ENCODE measurements at places on chromosomes 5 and 9.

DNA sequence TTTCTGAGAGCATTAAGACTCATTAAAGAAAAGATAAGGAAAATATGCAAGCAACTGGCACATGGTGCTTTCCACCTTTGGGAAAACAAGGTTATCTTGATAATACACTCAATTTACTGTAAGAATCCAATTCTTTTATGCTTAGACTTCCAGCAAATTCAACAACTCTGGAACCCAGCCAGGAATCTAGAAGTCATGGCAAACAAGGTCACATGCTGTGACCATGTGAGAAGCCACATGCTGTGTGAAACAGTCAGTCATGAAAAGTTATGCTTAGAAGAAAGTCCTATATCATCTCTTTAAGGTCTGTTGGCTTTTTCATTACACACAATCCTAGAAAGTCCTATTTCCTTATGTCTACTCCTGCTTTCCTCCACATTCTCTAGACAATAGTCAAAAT is 581.8 kb upstream of the C9orf72 start:
- DNase-seq: no peak

- no peak for DNase-seq
These were observed 31.3 kb downstream of the ISL1 start for GRCh38 chr5:51414516-51414915.

GRCh38 chr9:90189306-90189705 is 453.3 kb downstream of the DIRAS2 start:
- no peak for DNase-seq

DNA sequence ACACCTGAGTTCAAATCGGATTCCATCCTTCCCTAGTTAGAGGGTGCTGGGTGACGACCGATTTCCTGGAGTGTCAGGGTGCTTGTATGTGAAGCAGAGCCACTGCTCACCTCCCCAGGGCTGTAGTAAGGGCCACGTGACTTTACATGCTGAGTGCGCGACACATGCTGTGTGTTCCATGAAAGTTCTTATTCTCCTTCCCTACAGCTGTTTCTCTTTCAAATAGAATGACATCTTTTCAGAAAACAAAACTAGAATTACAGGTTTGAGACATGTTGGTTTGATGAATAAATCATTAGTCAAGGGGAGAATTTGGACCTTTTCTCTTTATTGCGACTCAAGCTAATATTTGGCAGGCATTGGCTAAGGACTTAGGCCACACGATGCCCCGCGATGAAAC is 113.1 kb downstream of the JMY start:
- no peak for DNase-seq

- no peak for DNase-seq
These were observed 4.4 kb upstream of the DIAPH1 start for GRCh38 chr5:141623186-141623585.

- DNase-seq: no peak
These were observed 441.5 kb upstream of the CDH9 start for GRCh38 chr5:27479859-27480258.

DNA sequence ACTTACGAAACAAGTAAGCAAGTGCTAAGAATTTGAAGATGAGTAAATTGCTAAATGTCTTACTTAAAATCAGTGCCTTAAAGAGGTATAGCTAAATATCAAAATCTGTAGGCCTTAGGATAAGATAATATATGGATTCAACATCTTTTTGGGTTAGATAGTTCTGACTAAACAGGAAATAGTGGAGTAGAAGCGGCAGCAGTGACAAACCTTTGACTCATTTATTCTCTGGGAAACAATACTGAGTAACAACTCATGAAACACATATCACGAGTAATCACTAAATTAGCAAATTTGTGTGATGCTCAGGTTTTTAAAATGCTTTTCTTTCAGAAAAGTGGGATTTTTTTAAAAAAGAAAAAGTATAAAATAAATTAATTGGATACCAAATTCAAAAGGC is 762.1 kb upstream of the TYRP1 start:
- no peak for DNase-seq

DNA sequence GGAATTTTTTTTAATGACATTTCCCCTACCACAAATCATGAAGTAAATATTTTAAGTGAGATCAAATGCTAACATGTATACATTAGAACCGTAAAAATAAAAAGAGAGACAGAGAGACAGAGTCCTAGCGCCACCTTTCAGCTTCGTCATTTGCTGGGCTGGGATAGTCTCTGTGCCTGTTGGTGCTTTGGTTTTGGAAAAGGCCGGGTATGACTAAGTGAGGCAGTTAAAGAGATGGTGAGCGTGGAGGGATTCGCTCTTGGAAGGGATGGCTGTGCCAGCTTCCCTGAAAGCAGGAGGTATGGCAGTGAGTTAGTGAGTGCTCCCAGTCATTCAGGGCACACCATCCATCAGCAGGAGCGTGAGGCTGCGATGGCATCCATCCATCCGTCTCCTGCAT is 729.6 kb upstream of the WWC1 start:
- DNase-seq: no peak

DNA sequence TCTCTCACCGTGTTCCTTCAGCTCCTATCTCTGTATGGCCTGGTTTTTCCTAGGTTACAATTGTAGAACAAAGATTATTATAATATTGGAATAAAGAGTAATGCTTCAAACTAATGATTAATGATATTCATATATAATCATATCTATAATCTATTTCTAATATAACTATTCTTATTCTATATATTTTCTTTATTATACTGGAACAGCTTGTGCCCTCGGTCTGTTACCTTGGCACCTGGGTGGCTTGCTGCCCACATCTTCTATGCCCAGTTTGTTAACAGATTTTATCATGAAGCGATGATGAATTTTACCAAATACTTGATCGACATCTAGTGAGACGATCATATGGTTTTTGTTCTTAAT is 363.6 kb upstream of the TYRP1 start:
- DNase-seq: no peak

GRCh38 chr5:118529361-118530144 is 458.8 kb downstream of the DTWD2 start:
- DNase-seq: no peak

DNA sequence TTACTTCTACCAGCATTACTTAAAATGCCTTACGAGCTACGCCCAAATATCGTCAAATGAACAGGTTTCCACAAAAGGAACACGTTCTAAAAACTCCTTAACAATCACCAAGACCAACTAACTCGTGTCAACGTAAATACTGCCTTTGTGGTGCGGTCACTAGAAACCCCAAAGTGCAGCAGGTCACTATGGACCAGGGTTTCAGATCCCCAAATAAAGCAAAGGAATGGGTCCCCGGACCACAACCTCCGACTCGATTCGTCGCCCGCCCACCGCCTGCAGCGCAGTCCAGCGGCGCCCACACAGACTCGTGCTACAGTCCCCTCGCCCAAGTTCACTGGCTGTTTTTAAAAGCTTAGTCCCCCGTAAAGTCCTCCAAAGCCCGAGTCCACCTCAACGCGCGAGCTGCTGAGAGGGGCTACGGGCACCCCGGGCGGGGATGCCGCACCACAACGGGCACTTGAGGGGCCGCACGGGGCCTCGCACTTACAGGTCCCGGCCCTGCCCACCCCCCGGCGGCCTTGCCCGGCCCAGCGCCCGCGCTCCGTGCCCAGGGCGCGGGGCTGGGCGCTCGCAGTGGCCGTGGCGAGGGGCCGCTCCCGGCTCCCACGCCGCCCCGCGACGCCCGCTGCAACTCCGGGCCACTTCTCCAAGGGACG is 1.1 kb downstream of the NFIB start:
- no peak for DNase-seq

- no peak for DNase-seq
These were observed 53.6 kb upstream of the SLC1A3 start for GRCh38 chr5:36552651-36553393.

- no peak for DNase-seq
These were observed 34.0 kb downstream of the PUM3 start for GRCh38 chr9:2809692-2810419.

DNA sequence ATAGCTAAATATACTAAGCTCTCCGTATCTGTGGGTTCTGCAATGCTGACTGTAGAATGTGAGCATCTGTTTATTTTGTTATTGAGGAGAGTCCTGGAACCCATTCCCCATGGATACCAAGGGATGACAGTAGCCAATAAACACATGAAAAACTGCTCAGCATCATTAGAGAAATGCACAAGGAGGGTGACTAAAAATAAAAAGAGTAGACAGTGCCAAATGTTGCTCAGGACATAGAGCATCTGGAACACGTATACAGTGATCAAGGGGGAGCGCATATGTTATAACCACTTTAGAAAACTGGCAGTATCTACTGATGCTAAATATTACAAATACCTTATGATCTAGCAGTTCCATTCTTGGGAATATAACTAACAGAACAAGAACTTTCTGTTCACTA is 31.0 kb downstream of the MARCHF6 start:
- DNase-seq: no peak

DNA sequence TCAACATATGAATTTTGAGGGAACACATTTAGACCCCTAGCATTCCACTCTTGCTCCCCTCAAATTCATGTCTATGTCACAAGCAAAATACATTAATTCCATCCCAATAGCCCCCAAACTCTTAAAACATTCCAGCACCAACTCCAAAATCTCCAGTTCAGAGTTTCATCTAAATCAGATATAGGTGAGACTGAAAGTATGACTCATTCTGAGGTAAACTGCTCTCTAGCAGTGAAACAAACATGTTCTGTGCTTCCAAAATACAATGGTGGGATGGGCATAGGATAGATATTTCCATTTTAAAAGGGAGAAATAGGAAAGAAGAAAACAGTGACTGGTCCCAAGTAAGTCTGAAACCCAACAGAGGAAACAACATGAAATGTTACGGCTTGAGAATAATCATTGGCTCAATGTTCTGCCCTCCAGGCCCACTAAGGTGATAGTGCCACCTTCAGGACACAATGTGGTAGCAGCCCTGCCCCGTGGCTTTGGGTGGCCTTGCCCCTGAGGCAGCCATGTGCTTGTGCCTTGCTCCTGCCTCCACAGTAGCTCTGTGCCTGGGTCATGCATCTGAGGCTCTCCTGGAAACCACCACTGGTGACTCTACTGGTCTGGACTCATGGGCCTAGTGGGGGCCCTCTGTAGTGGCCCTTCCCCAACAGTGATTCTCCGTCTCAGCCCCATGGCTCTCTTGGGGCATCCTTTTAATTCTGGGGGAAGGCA is 36.4 kb upstream of the IPPK start:
- DNase-seq: no peak

- no peak for DNase-seq
These were observed 51.1 kb downstream of the NFIB start for GRCh38 chr9:14262827-14263226.

GRCh38 chr5:23507278-23507685 is at the start of gene PRDM9:
TSS of gene PRDM9 (plus strand) at chr5:23507609. CDS start at chr5:23509034, 1,425 bp downstream.
- peak; percentile 91 for DNase-seq

- DNase-seq: no peak
These were observed 123.0 kb upstream of the FST start for GRCh38 chr5:53357439-53357838.

DNA sequence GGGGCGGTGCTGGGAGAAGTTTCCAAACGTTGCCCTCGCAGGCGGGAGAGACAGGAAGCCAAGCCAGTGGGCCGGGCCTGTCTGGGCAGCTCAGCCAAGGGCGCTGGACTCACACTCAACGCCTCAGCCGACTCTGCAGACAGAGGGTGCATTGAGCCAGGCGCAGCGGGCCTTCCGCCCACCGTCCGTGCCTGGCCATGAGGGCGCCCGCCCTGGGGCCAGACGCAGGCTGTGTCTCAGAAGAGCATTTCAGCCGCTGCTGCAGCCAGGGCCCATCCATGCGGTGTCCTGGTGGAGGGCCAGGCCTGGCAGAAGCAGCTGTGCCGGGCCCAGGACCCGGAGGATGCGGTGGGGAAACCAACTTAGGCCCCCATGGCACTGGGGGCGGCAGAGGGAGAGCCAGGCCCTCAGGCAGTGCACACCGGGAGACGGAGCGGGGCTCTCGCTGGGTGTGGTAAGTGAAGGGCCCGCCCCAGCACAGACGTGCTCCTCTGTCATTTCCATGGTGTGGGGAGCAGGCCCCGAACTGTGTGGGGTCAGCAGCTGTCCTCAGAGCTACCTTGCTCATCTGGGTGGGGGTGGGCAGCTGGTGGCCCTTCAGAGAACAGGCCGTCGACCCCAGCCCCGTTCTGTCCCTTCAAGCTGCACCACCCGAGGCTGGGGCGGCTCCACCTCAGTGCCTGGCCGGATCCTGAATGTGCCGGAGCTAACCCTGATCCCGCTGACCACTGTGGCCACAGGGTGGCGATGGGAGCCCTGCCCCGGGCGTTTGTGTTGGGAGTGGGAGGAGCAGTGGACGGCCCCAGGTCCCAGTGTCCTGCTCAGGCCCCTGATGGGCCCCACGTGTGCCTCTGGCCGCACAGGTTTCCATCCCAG is 18.0 kb downstream of the DNLZ start:
- no peak for DNase-seq

DNA sequence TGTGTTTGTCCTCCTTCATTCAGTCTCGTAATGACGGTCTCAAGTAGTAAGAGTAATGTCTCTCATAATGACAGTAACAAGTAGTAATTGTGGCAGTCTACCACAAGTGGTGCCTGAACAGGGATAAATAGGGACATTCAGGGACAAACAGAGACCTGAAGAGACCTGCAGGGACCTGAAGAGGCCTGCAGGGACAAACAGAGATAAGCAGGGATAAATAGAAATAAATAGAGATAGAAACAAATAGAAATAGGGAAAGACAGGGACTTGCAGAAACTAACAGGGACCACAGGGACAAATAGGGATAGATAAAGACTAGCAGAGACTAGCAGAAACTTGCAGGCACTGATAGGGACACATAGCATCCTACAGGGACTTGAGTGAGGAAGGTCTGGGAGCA is 7.9 kb downstream of the UGT3A2 start:
- DNase-seq: no peak

GRCh38 chr5:1926471-1927341 is 44.0 kb upstream of the IRX4 start:
- no peak for DNase-seq

GRCh38 chr5:76601470-76601869 is 21.7 kb downstream of the F2RL2 start:
- peak; percentile 15 for DNase-seq

- no peak for DNase-seq
These were observed 173.0 kb downstream of the GIN1 start for GRCh38 chr5:102946971-102947370.

DNA sequence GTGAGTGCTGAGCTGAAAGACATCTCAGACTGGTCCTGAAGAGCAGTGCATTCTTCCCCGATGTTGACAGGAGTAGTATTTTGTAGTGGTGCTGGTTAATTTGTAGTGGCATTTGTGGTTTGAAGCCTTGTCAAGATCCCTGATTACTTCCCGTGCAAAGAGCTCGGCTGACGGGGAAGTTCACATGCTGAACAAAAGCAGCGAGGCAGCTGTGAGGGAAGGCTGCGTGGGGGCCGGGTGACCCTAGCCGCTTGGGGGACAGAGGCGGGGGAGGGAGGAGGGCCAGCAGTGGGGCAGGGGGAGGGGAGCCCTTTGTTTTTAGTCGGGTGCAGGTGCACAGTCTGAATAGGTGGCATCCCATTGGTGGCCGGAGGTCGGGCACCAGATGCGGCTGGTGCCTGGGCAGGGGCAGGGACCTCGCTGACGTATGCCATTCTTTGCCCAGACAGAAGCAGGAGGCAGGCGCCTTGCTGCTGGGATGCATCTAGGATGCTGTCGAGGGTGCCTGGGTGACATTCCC is 64.7 kb downstream of the CRB2 start:
- no peak for DNase-seq

GRCh38 chr9:137606005-137606621 is 627 bp downstream of the ARRDC1 start:
- no peak for DNase-seq
